Esophagus squamous epithelium (tissue), 5 donors: ENCODE measurements at places on chromosomes 1 and 21.

- DNase-seq, result no peak
Measured at GRCh38 chr1:100354971-100355394, 2.7 kb downstream of the CDC14A start.

DNA sequence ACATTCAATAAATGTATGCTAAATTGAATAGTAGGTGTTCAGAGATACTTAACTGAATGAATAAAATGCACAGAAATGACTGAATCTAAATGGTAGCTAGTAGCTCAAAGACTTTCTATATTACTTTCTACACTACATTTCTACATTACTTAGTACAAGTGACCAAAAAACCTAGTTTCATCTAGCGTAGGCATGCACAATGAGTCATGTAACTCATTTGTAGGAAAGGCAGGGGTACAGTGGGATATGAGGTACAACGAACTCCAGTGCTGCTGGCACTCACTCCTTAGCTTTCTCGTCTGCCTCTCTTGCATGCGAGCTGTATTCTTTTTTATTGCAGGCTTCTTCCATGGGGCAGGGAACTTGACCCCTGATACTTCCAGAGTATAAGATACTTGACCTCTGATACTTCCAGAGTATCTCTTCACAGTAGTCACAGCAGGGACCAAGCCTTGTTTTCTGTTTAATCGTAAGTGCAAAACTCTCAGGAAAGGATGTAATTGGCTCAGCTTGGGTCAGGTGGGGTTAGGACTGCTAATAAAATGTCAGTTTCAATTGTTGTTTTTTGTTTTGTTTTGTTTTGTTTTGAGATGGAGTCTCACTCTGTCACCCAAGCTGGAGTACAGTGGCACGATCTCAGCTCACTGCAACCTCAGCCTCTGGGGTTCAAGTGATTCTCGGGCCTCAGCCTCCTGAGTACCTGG lies 4.9 kb upstream of the ATP2B4 start:
- no peak for DNase-seq

- DNase-seq, result peak; percentile 87
Measured at GRCh38 chr1:161132410-161133219, at the start of gene DEDD. Gene DEDD, minus strand, starts transcription at chr1:161132667. Its CDS starts 8,205 bp downstream, at chr1:161124462.

DNA sequence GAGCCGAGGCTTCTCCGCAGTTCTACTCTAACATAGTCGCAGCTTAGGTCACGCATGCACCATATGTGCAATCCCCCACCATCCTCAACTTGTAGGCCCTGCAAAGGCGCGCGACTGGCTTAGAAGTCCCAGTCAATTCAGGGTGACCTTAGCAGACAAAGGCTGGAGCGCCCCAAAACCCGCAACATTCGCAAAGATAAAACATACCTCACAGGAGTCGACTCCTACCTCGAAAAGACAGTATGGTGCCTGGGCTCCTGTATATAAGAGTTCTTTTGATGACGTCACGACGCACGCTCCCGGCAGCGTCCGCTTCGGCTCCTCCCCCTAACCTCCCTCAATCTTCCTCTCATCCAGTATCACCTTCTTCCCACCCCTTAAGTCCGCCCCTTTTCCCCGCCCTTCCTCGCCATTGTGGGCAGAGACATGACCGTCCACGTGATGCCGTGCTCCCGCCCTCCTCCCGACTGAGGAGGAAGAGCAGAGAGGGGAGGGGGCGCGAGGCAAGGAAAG lies at the start of gene GAS5:
Gene GAS5 (minus strand): TSS at position 237 of the 513 bp plus-strand sequence.
- DNase-seq, result peak; percentile 98

DNA sequence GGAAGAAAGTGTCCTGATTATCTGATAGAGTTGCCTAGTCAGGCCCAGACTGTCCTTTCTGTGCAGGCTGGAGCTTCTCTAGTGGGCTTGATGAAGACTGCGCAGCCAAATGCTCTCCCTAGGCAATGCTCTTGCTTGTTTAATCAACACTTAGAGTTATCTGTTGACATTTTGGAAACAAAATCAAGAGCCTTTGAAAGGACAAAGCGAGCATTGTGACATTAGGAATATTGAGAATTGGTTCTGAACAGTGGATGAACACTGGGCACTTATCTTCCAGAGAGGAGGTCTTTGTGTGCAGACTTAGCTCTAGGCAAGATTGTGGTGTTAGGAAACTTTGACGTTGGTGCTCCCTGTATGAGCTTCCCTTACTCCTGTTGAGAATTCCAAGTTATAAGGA lies 94.5 kb downstream of the DNTTIP2 start:
- no peak for DNase-seq

GRCh38 chr1:11924334-11925195 lies 1.7 kb downstream of the KIAA2013 start:
- DNase-seq, result no peak

GRCh38 chr21:24994717-24995116 lies 612.6 kb downstream of the MRPL39 start:
- no peak for DNase-seq

- DNase-seq, result no peak
Measured at GRCh38 chr1:54323324-54323739, 82.9 kb downstream of the SSBP3 start.

GRCh38 chr1:68301471-68302001 lies 69.2 kb upstream of the WLS start:
- no peak for DNase-seq

DNA sequence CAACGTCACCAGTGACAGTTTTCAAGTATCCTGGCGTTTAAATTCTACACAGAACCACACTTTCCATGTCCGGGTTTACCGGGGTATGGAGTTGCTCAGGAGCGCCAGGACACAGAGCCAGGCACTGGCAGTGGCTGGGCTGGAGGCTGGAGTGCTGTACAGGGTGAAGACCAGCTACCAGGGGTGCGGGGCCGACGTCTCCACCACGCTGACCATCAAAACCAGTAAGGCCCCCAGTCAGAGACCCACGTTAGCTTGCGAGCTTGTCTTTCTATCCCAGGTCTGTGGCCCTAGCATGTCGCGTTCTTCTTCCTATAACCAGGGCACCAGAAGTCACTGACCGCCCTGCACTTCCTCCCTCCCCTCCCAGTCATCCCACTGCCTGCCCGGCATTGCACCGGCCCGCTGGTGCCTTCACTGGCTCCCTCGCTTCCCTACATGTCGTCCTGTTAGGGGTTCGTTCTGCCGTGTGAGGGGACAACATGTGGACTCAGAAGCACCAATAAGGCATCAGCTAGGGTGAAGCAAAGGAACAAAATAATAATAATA lies 27.9 kb downstream of the UMODL1 start:
- DNase-seq, result no peak

- DNase-seq, result no peak
Measured at GRCh38 chr1:187691439-187691838, 862.7 kb downstream of the PLA2G4A start.

DNA sequence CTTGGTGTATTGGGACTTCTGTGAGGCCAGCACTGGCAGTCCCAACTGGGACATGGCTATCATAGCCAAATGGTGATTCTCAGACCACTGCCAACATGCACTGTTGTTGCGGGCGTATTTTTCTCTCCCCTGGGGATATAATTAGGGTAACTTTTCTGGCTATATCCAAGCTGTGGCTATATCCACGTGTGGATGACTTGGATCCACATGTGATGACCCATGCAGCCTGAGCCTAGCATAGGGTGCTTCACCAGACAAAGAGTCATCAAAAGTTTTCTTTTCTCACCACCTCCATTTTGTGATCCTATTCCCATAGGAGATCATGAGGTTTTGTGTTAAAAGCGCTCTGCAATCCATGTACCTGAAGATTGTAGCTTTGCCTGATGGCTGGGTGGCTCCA lies 51.2 kb upstream of the CSF3R start:
- DNase-seq, result no peak

DNA sequence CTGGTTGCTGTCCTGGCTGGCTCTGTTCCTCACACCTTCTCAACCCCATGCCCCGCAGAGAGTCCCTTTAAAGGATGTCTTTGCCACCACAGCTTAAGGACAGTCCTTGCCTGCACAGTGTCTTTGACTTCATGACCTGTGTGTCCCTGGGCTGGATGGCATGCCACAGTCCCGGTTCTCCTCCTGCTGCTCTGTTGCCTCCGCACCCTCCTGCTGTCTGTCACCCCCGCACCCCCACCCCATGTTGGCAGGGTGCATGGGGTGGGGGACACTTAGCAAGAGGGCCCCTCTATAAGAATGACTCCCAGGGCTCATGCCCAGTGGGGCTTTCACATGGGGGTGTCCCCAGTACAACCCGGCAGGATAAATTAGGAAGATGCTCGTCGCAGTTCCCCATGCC lies 41.6 kb upstream of the PADI1 start:
- DNase-seq, result no peak

DNA sequence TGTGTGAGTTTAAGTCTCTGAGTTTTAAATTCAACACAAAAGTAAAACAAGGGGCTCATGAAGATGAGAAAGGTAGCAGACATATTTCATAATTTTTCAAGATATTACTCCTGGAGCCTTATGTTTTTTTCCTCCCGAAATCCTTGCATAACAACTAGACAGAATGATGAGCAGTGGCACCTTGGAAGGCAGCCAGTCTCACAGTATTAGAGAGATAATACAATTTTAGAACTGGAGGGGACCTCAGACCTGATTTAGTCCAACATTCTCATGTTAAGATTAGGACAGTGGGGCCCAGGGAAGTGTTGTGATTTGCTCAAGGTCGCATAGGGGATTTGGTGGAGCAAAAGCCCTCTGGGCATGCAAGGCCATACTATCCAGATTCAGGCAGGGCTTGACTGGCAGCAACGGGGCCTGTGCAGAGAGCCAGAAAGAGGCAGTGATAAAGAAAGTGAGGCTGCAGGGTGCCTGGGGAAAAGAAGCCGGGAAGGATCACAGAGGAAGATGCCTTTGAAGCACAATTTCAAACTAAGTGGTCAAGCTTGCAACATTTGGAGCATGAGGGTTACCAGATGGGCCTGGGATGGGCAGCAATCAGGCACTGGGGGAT lies 31.4 kb upstream of the BCL9 start:
- no peak for DNase-seq

DNA sequence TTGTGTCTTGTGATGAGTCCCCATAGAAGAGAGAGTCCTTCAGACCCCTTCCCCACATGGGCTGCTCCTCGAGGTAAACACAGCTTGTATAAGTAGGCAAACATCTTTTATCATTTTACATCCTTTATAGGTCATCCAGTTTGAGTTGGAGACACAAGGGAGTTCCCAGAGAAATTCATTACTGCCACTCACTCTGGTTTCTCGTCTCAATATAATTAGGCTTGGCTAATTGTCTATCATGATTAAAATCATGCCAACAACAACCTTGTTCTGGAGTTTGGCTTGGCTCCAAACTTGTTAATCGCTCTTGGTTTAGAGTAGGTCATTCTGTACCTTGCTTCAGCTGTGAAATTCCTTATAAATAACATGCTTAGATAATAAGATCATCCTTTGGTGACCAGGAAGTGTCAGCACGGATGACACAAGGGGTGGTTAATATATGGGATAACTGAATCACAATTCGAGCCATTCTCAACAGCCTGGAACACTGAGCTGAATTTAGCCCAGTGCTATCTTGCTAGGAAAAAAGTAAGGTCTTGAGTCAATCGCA lies 70.7 kb upstream of the DAB1 start:
- DNase-seq, result no peak
